RKO (cell line): ENCODE measurements at places on chromosomes 4 and X.
A peak's percentile ranks its signal among the peaks of the same experiment; 100 is the strongest.

- no peak for DNase-seq
Observed at GRCh38 chr4:3766036-3766784, at the start of gene ADRA2C. TSS of gene ADRA2C (plus strand) at chr4:3766385. CDS start at chr4:3766607, 222 bp downstream.

DNA sequence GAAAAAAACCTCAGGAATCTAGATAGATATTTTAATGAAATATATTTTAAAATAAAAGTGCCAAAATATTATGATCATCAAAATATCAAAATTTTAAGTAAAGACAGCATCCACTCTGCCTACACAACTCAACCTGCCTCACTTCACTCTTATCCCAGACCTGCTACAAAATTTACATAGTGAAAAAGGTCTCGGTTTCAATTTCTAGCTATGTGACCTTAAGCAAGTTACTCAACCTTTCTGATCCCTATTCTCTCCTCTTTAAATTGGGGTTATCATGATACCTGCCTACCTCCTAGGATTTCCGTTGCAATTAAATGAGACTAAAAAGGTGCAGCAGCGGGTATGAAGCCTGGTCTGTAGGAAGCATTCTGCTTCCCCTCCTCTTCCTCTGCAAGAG is 72.9 kb downstream of the FAM114A1 start:
- DNase-seq, result no peak

DNA sequence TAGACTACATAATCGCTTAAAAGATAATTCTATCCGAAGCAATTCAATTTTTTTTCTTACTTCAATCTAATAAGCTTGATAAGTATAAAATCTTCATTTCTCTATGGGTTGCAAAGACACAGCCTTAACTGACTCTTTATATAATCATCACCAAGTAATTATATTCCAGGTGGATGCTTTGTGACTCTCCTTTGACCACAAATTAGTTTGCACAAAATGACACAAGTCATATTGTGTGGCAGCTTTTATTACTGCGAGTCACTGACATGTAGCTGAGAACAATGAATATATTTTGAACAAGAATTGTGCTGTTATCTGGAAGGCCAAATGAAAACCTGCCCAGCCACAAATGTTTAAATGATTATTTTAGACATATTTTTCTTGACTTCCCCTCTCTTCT is 1727.8 kb downstream of the ARAP2 start:
- DNase-seq, result peak; percentile 53

GRCh38 chrX:39613482-39613995 is 484.2 kb downstream of the BCOR start:
- no peak for DNase-seq

DNA sequence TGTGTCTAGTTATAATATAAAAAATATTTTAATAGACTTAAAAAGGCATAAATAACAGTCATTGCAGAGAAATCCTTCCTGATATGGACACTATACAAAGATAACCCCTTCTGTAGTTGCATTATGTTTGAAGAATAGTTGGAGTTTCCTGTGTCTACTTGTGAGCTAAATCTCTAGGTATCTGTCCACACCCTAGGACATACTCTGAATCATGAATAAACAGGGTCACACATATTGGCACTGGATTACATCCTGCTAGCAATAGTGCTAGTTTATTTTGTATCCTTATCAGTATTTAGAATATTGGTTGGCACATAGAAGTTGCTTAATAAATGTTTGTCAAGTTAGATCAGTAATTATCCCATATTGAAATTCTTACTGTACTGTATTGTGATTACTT is 173.9 kb downstream of the GRXCR1 start:
- DNase-seq, result no peak

DNA sequence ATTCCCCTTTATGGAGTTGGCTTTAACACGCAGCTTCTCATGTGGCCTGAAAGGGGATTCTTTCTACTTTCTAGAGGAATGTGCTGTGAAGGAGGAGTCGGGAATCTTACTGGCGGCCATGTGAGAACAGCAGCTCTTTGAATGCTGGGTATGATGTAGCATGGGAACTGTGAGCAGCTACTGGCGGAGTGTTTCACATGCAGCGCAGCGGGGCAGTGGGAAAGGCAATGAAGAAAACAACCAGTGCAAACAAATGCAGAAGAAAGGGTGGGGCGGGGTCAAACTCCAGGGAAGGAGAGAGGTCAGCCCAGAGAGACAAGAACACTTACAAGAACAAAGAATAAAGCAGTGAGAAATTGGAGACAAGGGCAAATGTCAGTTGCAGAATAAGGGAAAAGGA is 363.8 kb upstream of the FTHL17 start:
- DNase-seq, result no peak

DNA sequence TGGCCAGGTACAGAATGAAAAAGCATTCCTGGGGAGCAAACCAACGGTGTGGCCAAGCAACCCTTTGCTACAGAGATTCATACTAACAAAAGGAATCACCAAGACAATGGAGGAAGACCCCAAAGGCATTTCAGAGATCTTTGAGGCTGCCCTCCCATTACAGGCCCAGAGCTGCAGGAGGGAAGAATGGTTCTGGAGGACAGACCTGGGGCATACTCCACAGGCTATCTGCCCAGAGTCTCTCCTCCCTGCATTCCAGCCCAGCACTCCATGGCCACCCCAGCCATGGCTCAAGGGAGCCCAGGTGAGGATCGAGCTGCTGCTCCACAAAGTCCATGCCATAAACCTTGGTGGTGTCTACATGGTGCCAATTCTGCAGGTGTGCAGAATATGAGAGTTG is 81.9 kb downstream of the ATP11C start:
- DNase-seq, result no peak

DNA sequence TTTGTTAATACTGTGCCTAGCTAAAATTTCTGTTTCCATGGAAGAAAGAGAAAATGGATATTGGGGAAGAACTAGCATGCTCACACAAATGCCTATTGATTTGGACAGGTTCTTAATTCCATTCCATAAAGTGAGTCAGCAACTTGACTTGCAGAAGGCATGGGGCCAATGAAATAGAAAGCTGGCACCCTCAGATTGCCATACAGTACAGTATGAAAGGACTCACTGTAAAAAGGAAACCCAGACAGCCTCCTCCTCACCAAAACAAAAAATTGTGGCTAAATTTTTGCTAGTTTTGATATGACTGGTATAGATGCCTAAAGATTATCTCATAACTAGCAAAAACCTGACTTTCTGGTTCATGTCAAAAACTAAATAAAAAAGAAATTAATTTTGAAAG is 11.2 kb upstream of the TAB3 start:
- DNase-seq, result no peak

GRCh38 chr4:145734576-145735346 is 54.8 kb downstream of the C4orf51 start:
- DNase-seq, result peak; percentile 94

DNA sequence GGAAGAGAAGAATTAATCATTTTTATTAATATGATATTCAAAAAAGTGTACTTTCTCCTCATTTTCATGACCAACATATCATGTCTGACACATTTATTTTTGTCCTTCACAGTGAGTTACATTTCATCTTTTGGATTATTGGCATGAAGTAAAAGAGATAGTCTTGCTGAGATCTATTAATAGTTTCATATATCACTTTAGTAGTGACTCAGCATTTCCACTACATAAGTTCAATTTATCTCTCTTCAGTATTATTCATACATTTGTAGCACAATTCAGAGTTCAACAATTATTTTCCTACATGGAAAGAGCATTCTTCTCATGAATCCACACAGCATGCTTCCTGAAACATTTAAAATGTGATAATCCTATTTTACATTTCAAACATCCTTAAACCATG is 1461.1 kb downstream of the TECRL start:
- DNase-seq, result no peak

DNA sequence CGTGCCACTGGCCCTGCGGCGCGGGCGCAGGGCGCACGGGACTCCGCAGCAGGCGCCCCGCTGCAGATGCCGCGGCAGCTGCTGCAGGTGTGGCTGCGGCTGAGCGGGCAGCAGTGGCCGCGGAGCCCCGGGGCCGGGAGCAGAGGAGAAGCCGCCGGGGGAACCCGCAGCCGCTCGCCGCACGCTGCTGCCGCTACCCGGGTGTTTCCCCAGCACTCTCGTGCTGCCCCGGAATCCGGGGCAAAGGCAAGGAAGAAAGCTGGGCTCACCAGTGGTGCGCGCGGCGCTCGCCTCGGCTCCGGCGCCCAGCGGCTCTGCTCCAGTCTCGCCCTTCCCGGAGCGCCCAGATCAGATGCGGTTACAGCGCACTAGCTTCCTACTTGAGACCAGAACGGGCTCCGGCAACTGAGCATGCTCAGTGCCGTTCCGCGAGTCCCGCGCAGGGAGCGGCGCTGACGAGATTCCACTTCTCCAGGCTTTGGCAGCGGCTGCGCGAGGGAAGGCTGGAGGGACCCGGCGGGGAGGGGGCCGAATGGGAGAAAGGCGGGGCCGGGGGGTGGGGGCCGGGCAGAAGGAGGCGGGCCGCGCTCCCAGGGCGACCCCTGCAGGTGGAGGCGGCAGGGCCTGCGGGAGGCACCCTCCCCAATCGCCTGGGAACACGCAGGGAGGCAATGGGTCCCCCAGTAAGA is at the start of gene APBB2:
Gene APBB2 (minus strand): TSS at position 407 of the 689 bp plus-strand sequence. CDS start 181,288 bp downstream, outside the sequence.
- peak; percentile 95 for DNase-seq

DNA sequence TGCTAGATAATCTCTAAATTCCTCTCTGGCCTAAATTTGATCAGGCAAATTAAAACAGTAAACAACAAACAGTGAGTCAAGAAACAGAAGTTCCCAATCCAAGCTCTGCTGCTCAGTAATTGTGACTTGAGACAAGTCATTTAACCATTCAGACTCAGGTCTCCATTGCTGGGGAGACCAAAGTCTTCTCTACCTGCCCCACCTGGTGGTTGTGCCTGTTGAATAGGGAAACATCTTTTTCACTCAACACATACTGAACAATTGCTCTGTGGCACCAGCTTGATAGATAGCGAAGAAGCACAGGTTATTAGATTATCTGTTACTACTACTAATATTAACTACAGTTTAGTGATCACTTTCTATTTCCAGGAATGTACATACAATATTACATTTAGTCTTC is 112.1 kb upstream of the EOLA2 start:
- DNase-seq, result no peak

DNA sequence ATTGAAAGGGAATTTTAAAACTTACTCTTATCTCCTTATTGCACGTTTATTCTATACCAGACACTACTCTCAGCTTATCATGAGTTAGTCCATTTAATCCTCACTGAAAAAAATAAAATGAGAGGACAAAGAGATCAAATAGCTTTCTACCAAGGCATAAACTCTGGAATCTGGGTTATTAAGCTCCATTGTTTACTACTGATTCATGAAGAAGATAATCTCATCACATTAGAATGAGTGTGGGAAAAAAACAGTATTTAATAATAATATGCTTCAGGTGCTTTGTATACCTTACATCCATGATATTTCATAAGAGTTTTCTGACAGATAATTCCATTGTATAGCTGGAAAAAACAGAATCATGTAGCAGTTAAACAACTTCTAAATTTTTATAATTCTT is 1092.6 kb downstream of the TECRL start:
- no peak for DNase-seq

DNA sequence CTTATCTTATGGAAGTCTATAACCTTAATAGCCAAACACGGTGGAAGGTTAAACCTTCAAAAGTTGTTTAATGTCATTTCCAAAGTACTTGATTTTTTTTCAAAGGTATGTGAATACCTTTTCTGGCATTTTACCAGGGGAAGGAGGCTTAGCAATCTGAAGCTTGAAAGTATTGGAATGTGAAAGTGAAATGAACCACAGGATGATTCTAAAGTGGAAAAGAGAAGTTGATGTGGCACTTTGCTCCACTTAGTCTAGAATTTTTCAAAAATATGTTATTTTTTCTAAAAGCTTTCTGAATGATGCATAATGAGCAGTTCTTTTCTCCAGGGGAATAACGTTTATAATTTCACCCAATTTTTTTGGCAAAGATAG is 19.2 kb downstream of the PI4K2B start:
- no peak for DNase-seq

GRCh38 chrX:31459361-31459760 is 387.5 kb upstream of the FTHL17 start:
- DNase-seq, result no peak

DNA sequence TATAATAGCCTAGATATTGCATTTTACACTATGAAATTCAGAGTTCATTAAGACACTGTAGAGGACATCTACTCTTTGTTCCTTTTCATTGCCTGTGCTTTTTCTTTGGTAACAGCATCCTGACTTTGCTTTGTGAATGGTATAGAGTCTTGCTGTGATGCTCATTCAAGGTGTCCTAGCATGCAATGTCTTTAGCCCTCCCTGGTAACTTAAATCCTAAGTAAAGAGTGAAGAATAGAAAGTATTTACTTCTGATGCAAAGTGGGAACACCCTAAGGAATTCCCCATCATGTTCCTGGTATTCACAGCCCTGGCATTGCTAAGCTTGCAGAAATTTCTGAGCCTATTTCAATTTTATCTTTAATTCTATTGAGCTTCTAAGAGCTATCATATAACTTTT is 400.1 kb downstream of the FAT4 start:
- no peak for DNase-seq

GRCh38 chr4:40316333-40316781 is 18.8 kb upstream of the CHRNA9 start:
- peak; percentile 76 for DNase-seq

DNA sequence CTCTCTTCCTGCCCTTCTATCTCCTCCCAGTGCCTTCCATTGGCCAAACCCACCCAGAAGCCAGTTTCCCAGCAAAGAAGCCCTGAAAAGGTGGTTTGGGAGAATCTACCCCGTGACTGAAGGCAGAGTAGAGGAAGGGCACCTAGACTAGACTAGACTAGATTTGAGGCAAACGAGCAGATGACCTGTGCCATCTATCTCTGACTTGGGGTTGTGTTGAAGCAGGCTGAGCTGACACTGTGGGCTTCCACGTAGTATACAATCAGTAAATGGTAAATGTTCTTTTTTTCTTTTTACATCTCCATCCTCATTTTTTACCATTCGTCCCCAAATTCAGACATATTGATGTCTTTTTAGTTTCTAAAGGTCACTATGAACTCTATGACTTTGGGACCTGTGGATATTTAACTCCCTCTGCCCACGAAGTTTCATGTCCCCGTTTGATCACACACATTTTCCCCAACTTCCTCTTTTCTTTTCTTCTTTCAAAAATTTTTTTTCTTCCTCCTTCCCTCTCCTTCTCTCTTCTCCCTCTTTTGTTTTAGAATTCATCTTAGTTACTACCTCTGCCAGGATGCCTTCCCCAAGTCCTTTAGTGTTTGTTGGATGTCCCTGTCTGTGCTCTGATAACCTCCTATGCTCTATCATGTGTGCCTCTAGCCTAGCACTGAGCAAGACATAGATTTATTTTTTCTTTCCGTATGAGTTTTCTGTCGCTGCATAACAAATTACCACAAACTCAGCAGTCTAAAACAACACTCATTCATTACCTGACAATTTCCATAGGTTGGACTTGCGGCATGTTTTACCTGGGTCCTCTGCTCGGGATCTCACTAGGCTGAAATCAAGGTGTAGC is 6.2 kb upstream of the AFF1 start:
- DNase-seq, result no peak
